Muscle of back (tissue), 13 donors: ENCODE measurements at places on chromosomes 11 and 22.

GRCh38 chr22:45477366-45478107, 25.1 kb upstream of the FBLN1 start:
- no peak for DNase-seq

- no peak for DNase-seq
Observed at GRCh38 chr11:76701294-76702040, 30.9 kb upstream of the LRRC32 start.

DNA sequence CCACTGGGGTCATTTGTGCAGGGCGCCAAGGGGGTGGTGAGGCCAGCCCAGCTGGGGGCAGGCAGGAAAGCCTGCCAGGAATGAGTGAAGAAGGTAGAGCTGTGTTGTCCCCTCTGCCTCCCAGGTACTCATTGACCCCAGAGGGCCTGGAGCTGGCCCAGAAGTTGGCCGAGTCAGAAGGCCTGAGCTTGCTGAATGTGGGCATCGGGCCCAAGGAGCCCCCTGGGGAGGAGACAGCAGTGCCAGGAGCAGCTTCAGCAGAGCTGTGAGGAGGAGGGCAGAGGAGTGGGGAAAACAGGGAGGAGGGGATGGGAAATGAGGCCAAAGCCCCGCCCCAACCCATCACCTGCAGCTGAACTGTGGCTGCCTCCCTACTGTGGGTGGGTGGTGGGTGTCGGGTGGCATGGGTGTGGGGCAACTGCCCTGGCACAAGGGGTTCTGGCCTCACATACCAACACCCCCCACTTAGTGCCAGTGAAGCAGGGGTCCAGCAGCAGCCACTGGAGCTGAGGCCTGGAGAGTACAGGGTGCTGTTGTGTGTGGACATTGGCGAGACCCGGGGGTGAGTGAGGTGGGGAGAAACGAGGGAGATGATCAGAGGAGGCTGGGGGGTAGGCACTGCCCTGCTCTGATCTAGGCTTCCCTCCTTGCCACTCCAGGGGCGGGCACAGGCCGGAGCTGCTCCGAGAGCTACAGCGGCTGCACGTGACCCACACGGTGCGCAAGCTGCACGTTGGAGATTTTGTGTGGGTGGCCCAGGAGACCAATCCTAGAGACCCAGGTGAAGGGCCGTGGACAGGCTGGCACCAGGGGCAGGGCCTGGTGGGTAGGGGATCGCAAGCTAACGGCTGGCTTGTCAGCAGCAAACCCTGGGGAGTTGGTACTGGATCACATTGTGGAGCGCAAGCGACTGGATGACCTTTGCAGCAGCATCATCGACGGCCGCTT, 3.0 kb downstream of the MUS81 start:
- DNase-seq = no peak

GRCh38 chr11:96234866-96235441, 108.0 kb downstream of the MAML2 start:
- no peak for DNase-seq

DNA sequence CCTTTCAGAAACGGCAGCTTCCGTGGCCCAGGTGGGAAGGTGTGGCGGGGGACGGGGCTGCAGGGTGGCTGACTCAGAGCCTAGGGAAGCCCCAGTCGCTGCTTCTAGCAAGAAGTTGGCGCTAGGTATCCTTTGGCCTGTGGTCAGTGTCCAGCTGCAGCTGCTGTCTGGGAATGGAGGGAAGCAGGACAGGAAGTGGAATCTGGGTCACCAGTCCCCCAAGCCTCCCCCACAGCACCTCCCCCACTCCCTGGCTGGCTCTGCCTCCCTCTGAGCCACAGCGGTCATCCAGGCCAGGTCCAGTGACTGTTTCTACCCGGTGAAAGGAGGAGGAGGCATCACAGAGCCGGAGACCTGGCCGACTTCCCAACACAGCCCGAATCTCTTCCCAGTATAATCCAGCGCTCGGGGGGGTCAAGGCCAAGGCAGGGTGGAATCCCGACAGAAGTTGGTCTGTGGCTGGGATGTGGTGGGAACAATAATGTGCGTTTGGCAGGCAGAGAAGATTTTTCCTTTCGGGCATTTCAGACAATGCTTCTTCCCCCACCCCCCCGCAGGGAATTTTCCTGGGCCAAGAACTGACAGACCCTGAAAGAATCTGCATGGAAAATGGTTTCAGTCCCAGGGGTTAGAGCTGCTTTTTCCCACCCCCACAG, 45.1 kb downstream of the C11orf96 start:
- peak; percentile 96 for DNase-seq

- no peak for DNase-seq
Observed at GRCh38 chr11:32317643-32318042, 117.7 kb downstream of the WT1 start.

DNA sequence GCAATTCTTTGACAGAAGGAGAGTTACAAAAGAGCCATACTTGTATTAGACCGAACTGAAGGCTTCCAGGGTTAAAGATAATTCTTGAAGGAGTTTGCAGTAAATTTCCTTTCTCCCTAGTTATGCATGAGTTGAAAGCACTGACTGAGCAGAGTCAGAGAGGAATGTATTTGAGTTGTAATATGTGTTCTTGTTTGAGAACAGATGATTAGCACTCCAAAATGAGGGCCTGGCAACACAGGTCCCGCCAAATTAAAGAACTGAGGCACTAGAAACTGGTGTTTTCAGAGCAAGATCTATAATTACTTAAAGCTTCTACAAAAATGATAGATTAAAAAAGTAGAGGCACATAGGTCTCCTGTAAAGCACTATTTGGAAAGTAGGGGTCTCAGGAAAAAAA, 970.4 kb downstream of the OPCML start:
- no peak for DNase-seq

DNA sequence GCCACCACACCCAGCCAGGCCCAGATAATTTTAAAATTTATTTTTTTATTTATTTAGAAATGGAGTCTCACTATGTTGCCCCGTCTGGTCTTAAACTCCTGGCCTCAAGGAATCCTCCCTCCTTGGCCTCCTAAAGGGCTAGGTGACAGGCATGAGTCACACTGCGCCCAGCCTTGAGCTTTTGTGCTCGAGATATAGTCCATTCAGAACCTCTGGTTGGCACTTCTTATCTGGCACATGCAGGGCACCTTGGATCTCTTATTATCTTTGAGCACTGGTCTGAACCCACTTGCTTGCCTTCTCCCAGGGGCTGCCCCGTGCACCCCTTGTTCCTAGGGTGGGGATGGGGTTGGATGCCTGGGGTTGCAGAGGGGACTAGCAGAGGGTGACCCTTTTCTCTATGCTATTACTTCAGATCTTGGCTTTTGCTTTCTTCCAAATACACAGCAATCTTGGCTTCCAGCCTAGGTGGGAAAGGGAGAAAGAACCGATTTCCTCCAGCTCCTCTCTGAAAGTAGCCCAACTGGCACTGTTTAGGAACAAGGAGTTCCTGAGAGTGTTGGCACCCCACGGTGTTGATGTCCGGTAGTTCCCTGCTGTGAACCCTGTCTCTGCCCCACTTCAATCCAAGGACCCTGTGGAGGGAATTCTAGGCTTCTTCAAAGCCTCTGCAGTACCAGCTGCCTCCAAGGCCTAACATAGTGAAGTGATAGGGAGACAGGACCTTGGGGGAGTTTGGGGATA, 1.3 kb upstream of the SLC3A2 start:
- DNase-seq = no peak

- DNase-seq = peak; percentile 94
Observed at GRCh38 chr11:208181-208916, 841 bp downstream of the RIC8A start.

DNA sequence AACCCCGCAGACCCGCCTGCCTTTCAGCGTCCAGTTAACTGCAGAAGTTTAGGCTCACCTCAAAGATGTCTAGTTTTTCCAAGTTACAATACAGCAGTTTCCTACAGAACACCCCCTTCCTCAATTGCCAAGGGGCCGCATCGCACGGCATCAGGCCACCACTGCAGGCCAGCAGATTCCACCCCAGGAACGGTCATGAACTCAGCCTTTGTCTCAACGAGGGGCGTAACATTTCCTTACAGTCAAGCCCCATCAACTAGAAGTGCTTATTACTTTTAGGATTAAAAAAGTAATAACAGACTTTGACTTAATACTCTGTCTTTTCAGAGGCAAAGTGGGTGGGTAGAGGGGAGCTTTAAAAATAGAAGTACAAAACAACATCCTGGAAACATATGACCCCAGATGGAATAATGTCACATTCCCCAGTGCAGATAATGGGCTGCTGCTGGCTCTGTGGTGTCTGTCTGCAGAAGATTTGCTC, 36.3 kb downstream of the PPP2R1B start:
- peak; percentile 84 for DNase-seq

DNA sequence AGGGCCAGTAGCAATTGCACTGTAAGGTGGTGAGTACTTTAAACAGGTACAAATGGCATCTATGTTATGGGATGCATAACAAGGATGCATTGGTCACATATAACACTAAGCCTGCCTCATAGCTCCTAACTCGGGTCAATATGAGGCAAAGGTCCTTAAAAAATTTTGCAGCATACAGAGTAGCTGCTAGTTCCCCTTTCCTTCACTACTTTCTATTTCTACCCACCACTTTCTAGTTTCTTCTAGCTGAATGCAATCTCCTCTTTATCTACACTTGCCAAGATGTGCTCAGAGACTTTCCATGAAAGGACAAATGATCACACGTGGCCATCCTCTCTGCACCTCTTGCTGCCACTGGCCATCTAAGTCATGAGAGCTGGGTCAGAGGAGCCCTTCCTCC, 9.8 kb downstream of the OR51F2 start:
- DNase-seq = no peak

DNA sequence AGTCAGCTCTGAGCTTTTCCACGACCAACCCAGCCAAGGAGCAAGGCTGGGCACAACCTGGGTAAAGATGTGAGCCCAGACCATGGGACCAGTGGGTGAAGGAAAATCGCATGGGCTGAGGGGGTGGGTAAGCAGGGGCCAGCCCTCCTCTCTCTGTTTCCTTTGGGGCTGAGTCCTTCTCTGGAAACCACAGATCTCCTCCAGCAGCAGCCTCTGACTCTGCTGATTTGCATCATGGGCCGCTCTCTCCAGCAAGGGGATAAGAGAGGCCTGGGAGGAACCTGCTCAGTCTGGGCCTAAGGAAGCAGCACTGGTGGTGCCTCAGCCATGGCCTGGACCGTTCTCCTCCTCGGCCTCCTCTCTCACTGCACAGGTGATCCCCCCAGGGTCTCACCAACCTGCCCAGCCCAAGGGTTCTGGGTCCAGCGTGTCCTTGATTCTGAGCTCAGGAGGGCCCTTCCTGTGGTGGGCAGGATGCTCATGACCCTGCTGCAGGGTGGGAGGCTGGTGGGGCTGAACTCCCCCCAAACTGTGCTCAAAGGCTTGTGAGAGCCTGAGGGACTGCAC, 67.8 kb downstream of the GGTLC2 start:
- DNase-seq = no peak

DNA sequence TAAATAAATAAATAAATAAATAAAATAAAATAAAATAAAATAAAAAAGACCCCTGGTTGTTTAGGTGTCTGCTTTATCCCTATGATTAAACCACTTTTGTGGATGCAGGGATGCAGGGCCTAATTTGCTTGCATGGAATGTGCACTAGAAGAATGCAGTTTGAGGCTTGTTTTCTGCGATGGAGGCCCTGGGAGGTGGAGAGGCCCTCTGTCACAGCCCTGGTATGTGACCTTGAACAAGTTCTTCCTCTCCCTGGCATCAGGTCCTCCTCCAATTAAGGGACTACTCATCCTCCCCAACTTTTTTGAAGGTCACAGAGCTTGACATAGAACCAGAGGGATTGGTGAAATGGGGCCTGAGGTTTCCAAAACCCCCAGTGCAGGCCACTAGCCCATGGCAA, 22.7 kb downstream of the KCNJ4 start:
- no peak for DNase-seq

DNA sequence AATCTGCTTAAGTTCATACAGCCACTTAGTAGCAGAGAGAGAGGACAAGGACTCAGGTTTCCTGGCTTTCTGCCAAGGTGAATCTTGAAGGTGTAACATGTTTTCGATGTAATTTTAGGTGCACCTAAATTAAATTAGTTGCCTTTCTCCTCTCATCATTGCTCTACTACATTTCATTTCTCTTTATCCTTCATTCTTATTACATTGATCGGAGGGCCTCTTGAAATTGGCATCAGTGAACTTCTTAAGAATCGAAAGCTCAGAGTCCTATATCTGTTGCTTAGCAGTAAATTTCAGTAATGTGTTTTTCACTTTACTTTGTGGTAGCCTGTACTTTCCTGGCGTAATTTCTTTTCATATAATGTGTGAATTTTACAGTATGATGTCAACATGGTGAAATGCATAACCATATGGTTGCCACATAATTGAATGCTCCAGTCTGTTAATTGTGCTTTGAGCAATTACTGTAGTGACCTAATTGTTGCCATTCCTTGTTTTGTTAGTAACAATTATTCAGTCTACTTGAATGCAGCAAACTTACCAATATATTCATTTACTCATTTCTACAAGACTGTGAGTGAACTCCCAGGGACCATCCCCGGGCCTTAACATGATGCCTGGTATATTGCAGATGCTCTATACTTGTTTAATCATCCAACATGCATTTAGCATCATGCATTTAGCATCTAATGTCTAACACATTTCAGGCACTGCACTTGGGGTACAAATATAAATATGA, 138.1 kb downstream of the MAML2 start:
- no peak for DNase-seq

- DNase-seq = no peak
Observed at GRCh38 chr11:8698379-8698851, 15.8 kb downstream of the RPL27A start.

DNA sequence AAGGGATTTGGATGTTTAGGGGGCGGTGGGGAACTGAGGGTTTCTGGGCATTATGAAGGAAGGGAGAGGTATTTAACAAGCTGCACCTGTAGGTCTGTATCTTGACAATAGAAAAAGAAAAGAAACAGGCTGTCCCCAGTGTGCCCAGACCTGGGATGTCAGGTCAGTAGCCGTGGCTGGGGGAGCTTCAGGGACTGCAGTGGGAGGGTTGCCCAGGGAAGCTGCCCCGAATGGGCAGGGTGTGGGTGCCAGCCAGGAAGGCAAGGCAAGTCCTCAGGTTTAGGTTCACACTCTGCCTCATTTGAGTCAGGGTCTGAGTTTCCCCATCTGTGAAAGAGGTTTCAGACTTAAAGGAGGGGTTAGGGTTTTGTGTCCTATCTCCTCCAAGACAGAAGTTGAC, 1.5 kb downstream of the INPP5J start:
- DNase-seq = no peak
